ENCODE measurements at places on chromosomes 5 and 9. TPM values are rescaled to one million over a fixed set of nuclear protein-coding genes. Genes with fewer than 3 reads are reported as not detected.

Gene C5orf58
- total RNA-seq: not detected

Gene CEL
- 0.95 TPM for total RNA-seq

Gene ZMYND19
- total RNA-seq: 7.9 TPM

Gene LHX2
- total RNA-seq: not detected

Gene GIN1
- total RNA-seq: 20.2 TPM

Gene OR1J2
- not detected for total RNA-seq

Gene ZBTB43
- total RNA-seq: 11.2 TPM

Gene ISL1
- total RNA-seq: 7.9 TPM

Gene DMGDH
- 3.1 TPM for total RNA-seq

Gene CXCL14
- 16.0 TPM for total RNA-seq

Gene GPR21
- total RNA-seq: 7.7 TPM

Data from urinary bladder (tissue), 4 donors.